ENCODE measurements at places on chromosomes 4 and X.

DNA sequence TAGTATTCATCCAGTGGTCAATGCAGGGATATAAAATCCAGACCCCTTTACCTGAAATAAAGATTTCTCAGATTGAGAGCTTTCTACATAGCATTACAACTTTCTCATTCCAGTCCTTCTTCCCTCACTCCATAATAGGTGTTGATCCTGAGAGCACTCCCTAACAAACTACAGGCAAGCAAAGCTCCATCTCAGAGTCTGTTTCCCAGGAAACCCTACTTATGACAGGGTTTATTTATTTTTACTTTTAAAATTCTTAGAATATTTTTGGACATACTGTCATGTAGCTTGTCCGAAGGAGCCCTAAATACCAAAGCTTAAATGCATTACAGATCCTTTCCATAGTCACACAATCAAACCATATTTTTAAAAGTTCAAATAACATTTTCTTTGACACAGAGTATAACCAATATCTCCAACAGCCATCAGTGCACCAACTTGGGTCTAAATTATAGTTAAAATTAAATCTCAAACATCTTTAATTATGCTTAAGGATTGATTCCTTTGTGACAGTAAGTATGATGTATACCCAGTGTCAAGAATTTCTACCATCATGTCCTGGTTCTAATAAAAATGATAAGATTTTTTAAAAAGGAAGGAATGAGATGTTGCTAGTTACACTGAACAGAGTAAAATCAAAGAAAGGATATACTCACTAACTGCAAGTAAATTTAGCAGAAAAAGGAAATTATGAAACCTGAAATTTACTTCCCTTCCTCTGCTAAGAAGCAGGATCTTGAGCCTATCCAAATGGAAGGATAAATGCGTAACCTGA lies 580.4 kb upstream of the ADGRL3 start:
- DNase-seq: no peak

DNA sequence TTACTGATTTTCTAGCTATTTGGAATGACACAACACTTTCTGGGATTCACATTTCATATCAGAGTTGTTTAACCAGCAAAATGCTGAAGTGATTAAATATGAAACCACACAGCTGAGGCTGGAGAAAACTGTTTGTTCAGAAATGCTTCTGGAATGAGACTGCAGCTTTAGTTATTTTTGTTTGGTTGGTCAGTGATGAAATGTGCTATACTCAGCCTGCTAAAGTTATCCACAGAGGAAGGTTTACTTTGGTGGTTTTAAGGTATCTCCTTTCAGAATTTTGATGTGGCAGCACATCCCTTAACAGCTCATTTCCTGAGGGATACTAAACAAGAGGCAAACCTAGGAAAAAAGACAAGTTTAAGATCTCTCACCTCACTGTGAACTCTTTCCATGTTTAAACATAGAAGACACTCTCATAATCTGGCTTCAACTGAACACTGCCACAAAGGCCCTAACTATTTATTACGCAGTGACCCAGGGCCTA lies 106.6 kb upstream of the PDE5A start:
- DNase-seq: no peak

DNA sequence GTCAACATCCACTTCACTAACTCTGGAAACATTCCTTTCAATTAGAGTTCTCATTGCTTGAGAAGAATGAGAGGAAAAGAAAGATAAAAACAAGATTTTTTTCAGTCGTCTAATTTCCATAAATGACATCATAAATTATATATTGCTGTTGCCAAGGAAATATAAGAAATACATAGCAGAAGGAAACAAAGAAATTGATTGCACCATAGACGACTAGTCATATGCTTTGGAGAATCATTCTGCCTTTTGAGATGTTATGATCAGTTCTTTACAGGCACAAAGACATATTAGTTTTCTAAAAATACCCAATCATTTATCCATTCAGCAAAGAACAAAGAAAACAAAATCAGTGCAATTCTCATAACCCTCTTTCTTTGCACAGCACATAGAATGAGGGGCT lies 672 bp upstream of the C1QTNF7 start:
- DNase-seq: no peak

GRCh38 chrX:85611926-85612325 lies 232.5 kb upstream of the POF1B start:
- DNase-seq: no peak

- DNase-seq: no peak
These were observed 105.8 kb upstream of the CBR4 start for GRCh38 chr4:169115897-169116254.

- DNase-seq: no peak
These were observed 257.0 kb downstream of the IDS start for GRCh38 chrX:149248073-149248625.

DNA sequence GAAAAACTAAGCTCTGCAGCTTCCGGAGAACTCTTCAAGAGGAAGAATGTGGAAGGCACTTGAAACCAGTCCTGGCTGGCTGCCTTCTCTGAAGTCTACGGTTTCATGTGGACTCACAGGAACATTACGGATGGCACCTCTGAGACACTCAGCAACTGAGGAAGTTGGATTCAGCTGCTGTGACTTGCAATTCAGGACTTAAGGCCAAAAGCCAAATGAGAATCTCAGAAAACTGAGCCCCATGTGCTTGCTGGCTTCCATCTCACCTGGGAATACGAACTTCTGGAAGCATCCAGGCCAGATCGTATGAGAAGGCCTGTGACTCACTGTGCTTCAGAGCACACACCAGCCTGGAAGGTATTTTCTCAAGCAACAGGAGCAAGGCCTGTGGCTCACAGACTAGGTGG lies 107.8 kb upstream of the GPC4 start:
- no peak for DNase-seq

GRCh38 chrX:389021-389441 lies 2.3 kb upstream of the PPP2R3B start:
- no peak for DNase-seq

DNA sequence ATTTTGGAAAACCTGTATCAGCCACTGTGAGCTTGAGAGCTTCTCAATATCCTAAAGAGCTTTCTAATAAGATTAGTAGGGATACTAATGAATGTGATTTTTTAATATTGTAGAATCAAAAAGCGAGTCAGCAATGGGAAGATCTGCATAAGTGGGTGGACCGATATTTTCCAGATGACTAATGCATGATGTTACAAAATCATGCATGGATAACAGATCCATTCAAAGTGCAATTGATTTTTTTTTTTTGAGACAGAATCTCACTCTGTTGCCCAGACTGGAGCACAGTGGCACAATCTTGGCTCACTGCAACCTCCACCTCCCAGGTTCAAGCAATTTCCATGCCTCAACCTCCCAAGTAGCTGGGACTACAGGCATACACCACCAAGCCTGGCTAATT lies 7.3 kb upstream of the CLDN2 start:
- DNase-seq: no peak

DNA sequence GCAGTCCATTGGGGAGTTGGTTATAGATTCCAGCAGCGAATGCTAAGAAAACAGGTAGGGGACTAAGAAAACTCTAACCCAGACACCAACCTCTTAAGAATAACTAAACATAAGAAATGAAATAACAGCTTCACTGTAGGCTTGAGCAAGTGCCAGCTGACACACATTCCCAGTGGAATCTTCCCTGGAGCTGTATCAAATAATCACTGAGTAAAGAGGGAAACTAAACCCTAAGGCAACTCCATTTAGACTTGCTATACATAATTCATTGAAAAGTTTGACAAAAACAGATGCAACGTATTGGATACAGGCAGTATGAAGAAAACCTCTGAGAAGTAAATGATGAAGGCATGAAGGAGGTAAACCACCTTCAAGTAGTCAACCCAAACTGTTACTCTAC lies 293.5 kb downstream of the OPHN1 start:
- no peak for DNase-seq

DNA sequence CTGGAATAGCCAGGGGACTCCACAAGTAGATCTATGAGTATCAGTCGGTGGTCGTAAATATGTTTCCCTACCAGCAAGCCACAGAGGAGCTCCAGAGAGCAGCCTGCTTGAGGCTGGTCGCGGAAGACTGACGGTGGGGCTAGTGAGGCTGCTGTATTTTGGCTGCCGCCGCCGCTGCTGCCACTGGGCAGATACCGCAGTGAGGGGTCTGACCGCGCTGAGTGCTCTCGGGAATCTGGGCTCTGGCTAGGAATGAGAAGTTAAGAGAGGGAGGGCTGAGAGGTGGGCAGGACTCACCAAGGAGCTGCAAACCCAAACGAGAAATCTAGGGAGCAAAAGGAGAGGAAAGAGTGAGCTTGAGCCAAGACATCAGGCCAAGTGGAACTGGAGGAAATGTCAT lies at the start of gene EXOC1L:
EXOC1L (plus strand) TSS at position 157 of the 400 bp plus-strand sequence; CDS start at position 394, 237 bp downstream.
- peak; percentile 34 for DNase-seq

DNA sequence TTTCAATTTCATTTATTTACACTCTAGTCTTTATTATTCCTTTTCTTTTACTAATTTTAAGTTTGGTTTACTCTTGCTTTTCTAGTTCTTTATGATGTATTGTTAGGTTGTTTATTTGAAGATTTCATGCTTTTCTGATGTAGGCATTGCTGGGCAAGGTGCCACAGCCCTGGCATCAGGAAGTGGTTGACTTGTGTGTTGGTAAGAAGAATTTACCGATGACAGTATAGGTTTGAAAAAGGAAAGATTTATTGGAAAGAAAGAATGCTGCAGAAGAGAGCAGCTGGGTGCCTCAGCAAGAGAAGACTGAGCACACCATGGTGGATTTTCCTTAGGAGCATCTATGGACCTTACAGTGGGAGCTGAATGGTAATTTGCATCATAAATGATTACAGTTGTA lies 153.2 kb downstream of the KLF8 start:
- DNase-seq: no peak

DNA sequence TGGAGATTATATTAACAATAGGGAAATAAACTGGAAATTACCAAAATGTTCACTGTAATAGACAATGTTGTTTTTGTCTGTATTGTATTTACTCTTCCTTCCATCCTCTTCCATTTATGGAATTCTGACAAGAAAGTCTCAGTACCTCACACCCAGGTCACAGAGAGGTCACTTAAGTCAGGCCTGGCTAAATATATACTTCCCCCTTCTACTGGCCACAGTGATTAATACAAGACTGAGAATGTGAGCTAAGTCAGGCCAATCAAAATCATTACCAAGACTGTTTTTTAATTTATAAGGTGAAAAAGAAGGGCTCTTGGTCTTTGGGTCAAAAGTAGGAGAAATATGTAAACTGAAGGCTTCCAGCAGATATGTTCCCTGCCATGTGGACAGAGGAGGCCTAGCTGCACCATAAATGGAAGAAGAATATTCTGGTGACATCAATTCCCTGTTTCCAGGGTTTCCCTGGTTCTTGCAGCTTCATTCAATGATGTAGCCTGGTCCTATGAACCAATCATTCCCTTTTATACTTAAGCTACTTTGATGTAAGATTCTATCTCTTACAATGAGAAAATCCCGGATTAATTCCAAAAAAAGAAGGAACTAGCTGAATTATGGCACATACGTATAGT lies 64.3 kb downstream of the LRBA start:
- DNase-seq: no peak

DNA sequence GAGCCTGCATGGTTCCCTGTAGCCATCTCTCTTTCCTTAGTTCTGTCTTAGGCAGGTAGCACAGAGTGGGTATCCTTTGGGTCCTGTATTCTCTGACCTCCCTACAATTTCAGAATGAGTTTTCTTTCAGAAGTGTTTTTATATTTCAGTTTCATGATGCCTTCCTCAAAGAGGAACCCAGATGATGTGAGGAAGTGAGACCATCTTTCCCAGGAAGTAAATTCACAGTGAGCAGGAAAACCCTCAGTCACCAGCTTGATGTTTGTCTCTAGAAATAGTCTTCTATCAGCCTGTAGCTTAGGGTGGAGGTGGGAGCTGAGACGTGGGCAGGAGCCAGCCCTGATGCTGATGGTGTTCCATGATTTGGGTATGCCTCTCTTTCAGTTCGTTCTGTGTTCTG lies 16.9 kb downstream of the PLAC1 start:
- DNase-seq: no peak

- no peak for DNase-seq
These were observed 18.8 kb downstream of the ATP1B4 start for GRCh38 chrX:120380699-120381098.

- DNase-seq: no peak
These were observed 41.4 kb downstream of the HAND2 start for GRCh38 chr4:173488656-173489055.

- no peak for DNase-seq
These were observed 151.4 kb downstream of the BANK1 start for GRCh38 chr4:101941816-101942358.

GRCh38 chrX:145825896-145826295 lies 8.3 kb downstream of the SLITRK2 start:
- DNase-seq: no peak

DNA sequence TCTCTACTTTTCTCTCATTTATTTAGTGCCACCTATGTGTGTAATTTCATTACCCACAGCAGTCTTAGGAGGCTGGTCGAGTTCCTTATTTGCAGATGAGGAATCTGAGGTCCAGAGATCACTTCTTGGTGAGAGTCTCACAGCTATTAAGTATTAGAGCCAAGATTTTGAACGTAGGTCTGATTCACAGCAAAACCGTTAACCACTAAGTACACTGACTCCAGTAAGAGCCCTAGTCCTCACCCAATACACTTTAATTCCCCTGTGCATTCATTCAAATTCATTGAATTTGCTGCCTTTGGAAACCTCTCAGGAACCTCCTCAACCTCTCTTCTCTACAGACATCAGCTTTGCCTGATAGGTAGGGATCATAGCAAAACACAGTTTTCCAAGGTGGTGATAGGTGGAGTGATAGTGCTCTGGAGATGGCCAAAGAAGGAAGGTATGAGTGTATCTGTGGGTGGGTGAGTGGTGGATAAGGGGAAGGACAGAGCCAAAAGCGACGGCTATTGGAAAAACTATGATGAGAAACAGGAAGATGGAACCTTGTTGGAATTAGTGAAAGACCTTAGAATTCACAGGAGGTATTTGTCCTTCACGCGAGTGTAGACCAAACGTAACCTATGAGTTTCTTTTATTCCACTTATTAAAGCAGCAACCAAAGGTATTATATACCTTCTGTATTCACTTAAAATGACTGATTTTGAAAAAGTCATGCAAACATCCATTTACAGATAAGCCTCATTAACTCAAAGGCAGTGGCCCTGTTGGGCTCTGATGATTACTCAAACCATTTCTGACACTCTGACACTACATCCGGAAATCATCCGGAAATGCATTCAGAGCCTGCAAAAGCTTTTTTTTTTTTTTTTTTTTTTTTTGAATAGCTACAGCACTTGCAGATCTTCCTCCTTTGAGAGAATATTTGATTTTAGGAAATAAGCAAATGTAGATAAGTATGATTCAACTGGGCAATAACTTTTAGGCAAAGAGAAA lies 6.3 kb downstream of the FMR1 start:
- DNase-seq: no peak

DNA sequence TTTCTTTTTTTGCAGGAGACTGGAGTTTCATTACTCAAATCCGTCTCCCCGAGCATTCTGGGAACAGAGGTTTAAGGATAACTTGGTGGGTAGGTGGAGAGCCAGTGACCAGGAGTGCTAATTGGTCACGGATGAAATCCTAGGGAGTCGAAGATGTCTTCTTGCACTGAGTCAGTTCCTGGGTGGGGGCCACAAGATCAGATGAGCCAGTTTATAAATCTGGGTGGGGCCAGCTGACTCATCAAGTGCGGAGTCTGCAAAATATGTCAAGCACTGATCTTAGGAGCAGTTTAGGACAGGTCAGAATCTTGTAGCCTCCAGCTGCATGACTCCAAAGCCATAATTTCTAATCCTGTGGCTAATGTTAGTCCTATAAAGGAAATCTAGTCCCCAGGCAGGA lies 741.3 kb downstream of the PCDH7 start:
- DNase-seq: no peak

GRCh38 chrX:109847257-109848187 lies 114.5 kb upstream of the ACSL4 start:
- no peak for DNase-seq

- DNase-seq: no peak
These were observed 470.0 kb upstream of the INTU start for GRCh38 chr4:127162741-127163140.

GRCh38 chr4:142850478-142850877 lies 4.4 kb upstream of the INPP4B start:
- no peak for DNase-seq

Data from DMS79 treated with DMSO at 0.1 percent for 48 hours (cell line).